ENCODE measurements at places on chromosomes 6 and 20.
A peak's percentile ranks its signal among the peaks of the same experiment; 100 is the strongest.

- no peak for DNase-seq
Measured at GRCh38 chr6:16060039-16060438, 68.8 kb upstream of the MYLIP start.

GRCh38 chr6:21085643-21086042 is 507.9 kb upstream of the SOX4 start:
- DNase-seq: no peak

GRCh38 chr20:59207742-59208357 is 44.2 kb downstream of the ZNF831 start:
- peak; percentile 7 for DNase-seq

DNA sequence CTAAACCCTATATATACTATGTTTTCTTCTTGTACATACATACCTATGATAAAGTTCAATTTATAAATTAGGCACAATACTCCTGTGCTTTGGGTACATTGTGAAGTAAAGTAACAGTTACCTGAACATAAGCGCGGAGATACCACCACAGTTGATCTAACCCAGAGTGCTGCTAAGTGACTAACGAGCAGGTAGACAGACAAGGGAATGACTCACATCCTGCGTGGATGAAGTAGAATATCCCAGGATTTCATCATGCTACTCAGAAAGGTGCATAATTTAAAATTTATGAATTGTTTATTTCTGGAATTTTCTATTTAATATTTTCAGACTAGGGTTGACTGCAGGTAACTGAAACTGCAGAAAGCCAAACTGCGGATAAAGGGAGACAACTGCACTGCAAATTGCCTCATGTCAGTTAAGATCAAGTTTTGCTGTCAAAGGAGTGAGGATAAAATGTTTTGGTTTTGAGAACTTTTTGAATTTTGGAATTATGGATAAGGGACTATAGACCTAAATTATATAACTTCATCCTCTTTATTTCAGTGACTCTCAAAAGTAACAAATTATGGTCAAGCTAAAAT is 14.4 kb downstream of the MKKS start:
- peak; percentile 58 for DNase-seq

DNA sequence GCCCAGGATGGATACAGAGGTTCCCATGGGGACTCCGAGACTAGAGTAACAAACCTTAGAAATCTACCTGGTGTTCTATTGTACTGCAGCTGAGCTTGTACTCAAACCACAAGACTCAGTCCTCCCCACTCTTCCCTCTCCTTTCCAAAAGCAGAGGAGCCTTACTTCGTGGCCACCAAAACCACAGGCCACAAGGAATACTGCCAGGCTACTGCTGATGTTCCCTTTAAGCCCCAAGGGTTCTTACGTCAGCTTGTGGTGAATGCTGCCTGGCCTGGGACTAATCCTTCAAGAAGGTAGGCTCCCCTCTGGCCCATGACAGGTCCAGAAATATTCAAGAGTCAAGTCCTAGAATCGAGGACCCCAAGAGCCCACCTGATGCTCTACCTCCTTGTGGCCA is 10.5 kb upstream of the DEFB128 start:
- DNase-seq: no peak

DNA sequence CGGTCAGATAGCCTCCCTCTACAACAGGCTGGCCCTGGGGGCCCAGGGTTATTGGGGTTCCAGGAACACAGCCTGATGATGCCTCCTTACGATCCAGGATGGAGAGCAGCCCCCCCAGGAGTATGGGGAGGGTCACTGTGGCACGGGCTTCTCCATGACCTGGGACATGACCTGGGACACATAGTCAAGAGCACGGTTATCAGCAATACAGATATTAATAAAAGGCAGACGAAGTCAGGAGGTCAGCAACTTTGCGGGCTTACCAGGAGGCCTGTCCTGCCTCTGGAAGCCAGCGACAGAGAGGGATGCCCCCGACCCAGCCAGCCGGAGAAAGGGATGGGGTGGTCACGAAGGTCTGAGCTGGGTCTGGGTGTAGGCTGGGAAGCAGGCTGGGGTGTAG is 795 bp downstream of the MMP24OS start:
- DNase-seq: no peak

- DNase-seq: no peak
Measured at GRCh38 chr6:82507112-82507511, 143.5 kb downstream of the TPBG start.

- DNase-seq: no peak
Measured at GRCh38 chr6:23600118-23600517, 525.9 kb upstream of the NRSN1 start.

DNA sequence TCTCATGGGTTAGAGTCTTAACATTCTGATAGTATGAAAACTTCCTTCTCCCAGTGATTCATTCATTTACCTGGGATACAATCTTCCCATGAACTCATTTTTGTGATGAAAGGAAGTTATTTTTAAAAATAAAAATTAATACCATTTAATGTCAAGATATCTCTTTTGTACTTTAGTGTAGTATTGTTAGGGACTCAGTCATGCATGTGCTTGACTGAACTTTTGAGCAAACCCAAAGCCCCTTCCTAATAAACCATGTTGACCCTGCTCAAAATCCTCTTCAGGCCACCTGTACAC is 52.4 kb downstream of the RNF217 start:
- no peak for DNase-seq

GRCh38 chr6:55819811-55820210 is 55.6 kb downstream of the BMP5 start:
- no peak for DNase-seq

DNA sequence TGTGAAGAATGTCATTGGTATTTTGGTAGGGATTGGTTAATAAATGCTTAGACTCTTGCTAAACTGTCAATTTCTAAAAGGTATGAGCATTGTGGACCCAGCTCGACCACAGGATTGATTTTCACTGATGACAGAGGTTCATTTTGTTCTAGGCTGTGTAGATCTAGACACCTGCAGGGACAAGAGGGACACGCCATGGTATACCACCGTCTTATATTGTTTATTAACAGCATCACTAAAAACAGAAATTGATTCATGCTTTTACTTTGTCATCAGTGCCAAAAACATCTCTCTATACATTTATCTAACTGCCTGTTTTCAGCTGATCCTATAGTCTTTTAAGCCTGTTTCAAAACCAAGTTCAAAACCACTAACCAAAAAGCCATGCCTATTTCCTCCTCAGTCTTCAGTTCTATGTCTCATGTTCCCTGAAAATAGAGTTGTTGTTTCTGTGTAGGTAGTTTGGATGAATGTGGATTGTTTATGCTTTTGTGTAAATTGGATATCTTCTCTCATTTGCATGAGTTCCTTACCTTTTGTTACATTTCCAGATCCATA is 109.8 kb downstream of the JAG1 start:
- no peak for DNase-seq

- DNase-seq: no peak
Measured at GRCh38 chr6:167833396-167833763, 6.7 kb downstream of the AFDN start.

GRCh38 chr6:139580592-139581484 is 206.4 kb upstream of the CITED2 start:
- no peak for DNase-seq

GRCh38 chr20:32752458-32753250 is 9.4 kb upstream of the COMMD7 start:
- DNase-seq: no peak

GRCh38 chr6:141552031-141552430 is 580.7 kb upstream of the GJE1 start:
- no peak for DNase-seq
